ENCODE measurements at places on chromosomes 7 and 10.

- DNase-seq = no peak
Measured at GRCh38 chr10:121276046-121276445, 322.2 kb downstream of the FGFR2 start.

DNA sequence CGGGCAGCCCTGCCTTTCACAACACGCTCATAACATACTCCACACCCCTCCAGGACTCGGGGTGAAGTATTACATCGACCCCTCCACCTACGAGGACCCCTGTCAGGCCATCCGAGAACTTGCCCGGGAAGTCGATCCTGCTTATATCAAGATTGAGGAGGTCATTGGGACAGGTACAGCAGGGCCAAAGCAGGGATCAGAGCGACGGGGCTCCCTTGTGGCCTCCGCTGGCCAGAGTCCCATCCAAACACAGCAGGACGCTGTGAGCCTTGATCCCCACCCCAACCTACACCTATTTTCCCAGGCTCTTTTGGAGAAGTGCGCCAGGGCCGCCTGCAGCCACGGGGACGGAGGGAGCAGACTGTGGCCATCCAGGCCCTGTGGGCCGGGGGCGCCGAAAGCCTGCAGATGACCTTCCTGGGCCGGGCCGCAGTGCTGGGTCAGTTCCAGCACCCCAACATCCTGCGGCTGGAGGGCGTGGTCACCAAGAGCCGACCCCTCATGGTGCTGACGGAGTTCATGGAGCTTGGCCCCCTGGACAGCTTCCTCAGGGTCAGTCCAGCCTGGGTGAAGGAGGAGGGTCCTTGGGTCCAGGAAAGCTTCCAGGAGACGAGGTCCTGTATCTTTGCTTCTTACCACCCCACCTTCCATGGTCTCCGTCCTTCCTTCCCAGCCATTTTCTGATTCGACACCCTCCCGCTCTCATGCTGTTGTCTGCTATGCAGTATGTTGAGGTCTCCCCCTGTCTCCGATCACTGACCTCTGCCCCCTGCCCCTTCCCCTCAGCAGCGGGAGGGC is 13.5 kb downstream of the EPHB6 start:
- DNase-seq = no peak

- DNase-seq = no peak
Measured at GRCh38 chr7:113159746-113160339, 41.5 kb upstream of the SMIM30 start.

GRCh38 chr7:114864278-114864677 is 57.6 kb upstream of the MDFIC start:
- DNase-seq = no peak

- DNase-seq = no peak
Measured at GRCh38 chr10:49106451-49106850, 8.9 kb downstream of the VSTM4 start.

DNA sequence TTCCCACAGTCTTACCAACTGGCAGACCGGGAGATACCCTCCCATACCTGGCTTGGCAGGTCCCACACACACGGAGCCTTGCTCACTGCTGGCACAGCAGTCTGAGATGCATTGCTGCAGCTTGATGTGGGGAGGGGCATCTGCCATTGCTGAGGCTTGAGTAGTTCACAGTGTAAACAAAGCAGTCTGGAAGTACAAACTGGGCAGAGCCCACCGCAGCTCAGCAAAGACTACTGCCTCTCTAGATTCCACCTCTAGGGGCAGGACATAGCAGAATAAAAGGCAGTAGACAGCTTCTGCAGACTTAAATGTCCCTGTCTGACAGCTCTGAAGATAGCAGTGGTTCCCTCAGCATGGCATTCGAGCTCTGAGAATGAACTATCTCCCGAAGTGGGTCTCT is 69.6 kb upstream of the RELN start:
- DNase-seq = no peak

- DNase-seq = no peak
Measured at GRCh38 chr7:140069298-140069949, 6.7 kb upstream of the PARP12 start.

GRCh38 chr10:3526727-3527501 is 258.1 kb downstream of the KLF6 start:
- DNase-seq = no peak

DNA sequence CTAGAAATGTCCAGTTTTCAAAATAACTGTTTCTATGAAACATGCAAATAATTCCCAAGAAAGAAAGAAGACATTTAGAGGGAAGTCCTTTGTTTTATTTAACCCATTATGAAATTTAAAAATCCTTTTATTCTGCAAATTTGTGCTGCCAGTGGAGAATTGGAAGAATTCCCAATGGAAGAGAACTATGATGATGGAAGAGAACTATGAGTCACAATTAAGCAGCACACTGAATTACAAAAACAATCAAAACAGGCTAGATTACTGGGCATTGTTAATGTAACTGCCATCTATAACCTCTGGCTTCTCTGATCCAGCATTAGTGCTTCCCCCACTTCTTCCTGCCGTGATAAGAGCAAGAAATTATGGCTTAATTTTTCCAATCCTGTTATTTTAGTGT is 126.2 kb upstream of the FEZF1 start:
- DNase-seq = no peak

DNA sequence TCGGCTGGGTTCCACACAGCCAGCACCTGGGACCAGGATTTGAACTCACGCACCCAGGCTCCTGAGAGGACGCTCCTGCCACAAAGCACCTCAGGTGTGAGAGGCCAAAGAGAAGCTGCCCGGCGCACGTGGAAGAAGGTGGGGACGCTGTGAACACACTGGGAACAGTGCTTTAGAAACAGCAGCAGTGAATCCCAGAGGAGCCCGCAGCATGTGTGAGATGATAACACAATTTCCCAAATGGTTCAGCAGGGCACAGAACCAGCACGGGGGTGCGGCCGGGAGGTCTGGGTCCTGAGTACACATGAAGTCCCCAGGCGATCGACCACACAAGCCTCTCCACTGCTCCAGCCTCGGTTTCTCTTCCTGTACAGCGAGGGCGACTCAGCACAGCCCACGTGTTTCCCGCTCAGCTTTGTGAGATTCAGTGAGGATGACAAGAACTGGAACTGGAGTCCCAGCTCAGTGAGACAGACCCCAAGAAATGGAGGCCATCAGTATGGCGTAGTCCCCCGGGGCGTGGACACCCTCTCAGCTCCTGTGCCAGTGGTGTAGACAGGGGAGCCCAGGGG is 188.3 kb downstream of the MAD1L1 start:
- no peak for DNase-seq

DNA sequence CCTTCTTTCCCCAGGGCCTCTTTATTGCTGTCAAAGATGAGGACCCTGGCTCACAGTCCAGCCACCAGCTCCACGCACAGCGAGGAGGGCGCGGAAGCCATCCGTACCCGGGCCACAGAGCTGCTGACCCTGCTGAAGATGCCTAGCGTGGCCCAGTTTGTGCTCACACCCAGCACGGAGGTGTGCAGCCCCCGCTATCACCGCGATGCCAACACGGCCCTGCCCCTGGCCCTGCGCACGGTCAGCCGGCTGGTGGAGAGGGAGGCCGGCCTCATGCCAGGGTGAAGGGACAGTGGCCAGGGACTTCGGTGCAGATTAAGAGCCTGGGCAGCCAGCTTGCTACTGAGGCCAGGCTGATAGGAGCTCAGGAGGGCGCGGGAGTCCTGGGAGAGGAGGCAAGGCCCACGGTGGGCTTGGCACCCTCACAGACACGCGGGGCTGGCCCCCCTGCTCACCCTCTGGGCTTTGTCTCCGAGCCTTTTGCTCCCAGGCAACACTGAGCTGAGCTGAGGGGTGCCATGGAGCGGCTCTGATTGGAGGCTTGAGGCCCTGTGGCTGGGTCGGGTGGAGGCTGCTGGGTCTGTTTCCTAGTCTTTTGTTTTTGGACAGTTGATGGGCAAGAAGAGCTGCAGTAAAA is 15.8 kb downstream of the AP5Z1 start:
- no peak for DNase-seq

- no peak for DNase-seq
Measured at GRCh38 chr10:44513591-44513990, 128.7 kb upstream of the CXCL12 start.

- DNase-seq = no peak
Measured at GRCh38 chr7:2855386-2855785, 11.3 kb upstream of the GNA12 start.

DNA sequence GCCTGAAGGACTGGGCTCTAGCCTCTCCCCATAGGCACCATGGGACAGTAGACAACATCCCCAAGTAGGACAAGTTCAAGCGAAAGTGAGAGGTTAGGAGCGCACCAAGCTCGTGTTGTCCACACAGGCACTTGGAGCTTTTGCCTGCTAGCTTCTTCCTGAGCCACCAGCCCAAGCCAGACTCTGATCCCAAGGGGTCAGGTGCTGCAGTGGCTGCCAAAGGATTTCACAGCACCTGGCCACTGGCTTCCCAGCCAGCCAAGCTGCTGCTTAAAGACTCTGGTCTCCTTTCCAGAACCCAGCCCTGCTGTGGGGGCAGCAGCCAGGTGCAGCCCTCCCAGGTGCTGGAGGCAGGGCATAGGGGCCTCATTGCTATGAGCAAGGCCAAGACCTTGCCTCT is 33.0 kb upstream of the UNC5B start:
- DNase-seq = no peak

DNA sequence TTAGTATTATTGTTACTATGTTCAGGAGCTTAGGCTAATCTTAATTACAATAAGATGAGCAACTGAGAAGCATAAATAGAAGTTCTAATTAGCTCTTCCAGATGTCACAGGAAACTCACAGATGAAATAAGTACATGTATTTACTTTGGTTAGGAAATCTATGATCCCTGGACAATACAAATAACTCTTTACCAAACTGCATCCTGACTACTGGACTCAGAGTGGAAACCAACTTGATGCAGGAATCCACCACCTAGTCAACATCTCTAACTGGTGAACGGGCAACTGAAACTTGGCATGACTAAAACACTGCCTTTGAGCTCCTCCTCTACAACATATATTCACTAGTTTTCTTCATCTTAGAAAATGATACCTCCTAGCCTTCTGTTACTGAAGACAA is 193.2 kb downstream of the AGMO start:
- no peak for DNase-seq

DNA sequence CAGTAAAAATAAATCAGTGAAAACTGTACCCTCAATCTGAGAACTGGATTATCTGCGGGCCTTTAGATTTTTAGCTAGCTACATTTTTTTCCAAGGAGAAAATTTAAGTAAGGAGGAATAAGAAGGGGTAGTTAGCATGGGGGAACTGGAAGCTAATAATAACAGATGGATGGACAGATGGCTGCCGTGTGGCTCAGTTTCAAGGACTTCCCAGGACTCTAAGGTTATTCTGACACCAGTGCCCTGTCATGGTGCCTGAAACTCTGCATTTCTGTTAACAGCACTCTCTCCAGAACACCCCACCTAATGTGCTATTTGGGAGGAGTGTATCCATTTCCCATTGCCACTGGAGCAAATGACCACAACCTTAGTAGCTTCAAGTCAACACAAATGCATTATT is 75.7 kb upstream of the PDE1C start:
- DNase-seq = no peak

- DNase-seq = no peak
Measured at GRCh38 chr7:155059703-155060102, 10.4 kb upstream of the HTR5A start.

GRCh38 chr10:50398381-50398780 is 147.1 kb upstream of the ASAH2 start:
- no peak for DNase-seq

DNA sequence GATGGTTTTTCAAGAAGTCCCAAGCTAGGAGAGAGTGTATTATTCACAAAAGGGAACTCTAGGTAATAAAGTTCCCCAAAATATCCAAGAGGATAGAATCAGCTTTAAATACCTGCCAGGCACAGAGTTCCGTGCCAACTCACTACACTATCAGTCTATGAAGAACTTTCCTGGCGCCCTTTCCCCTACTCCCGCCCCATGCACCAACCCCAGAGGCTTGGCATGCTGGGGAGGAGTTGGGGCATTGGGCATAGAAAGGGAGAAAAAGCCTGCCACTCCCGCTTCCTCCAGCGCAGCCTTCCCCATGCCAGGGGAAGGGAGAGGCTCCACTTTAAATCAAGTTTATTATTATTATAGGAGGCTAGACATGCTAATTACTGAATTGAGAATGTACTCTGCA is 54.9 kb downstream of the ZNF800 start:
- DNase-seq = no peak

All from activated T-cell treated with anti-CD3 and anti-CD28 coated beads, Interleukin-2, amount 50 U/mL, for 24 hours (primary cell).